Caco-2 (cell line): ENCODE measurements at places on chromosomes 3 and 15.

DNA sequence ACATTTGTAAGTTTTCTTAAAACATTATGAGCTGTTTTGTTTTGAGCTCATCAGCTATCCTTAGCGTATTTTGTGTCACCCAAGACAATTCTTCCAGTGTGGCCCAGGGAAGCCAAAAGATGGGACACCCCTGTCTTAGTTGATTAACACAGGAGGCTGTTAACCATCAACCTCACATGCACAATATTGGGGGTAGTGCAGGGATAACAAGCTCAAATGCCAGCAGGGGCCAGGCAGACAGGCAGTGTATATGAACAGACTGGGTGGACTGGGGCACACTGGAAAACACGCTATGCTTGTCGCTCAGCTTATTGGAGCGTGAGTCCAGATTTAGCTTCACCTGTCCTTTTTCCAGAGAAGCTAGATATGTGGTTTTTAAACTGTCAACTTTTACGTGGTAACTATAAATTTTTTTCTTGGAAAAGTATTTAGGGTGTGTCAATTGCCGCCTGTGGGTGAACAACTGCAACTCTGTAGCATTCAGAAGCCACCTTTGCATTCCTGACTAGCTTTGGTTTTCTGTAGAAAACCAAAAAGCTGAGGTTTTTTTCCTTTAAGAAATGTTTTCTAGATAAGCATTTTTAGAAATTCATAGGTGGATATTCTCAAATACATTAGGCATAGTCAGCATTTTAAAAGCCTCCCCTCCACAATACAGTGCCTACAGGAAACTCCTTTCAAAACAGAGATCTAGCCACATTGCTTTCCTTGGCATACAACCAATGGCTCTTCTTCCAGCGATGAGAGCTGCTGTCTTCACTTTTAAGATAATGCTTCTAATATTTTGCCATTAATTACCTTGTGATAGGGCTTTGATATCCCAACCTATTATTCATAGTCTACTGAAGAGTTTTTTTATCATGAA lies 14.6 kb downstream of the PSMD6 start:
- DNase-seq, result no peak

DNA sequence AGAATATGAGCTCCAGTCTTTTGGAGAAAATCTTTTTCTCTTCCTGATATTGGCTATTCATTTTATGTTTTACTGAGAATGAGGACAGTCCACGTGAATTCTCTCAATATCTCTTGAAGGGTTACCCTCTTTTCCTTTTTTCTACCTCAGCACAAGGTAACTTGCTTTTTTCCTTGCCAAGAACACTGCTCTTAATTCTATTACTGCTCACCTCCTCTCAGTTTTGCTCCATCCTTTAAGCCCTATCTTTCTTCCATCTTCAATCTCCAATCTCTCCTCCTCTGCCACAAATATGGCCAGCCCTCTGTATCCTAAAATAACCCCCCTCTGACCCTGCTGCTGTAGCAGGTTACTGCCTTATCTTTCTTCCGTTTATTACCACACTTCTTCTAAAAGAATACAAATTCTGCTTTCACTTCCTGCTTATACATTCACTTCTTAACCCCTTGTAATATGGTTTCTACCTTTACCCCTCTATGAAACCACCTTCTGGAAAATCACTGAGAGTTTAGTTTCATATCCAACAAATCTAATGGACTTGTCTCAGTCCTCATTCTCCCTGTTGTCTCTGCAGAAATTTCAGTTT lies 89.0 kb downstream of the NFKBIZ start:
- DNase-seq, result no peak

- DNase-seq, result no peak
Measured at GRCh38 chr3:58962040-58962651, 87.7 kb downstream of the CFAP20DC start.

GRCh38 chr3:160953686-160954085 lies 151.5 kb downstream of the B3GALNT1 start:
- no peak for DNase-seq

DNA sequence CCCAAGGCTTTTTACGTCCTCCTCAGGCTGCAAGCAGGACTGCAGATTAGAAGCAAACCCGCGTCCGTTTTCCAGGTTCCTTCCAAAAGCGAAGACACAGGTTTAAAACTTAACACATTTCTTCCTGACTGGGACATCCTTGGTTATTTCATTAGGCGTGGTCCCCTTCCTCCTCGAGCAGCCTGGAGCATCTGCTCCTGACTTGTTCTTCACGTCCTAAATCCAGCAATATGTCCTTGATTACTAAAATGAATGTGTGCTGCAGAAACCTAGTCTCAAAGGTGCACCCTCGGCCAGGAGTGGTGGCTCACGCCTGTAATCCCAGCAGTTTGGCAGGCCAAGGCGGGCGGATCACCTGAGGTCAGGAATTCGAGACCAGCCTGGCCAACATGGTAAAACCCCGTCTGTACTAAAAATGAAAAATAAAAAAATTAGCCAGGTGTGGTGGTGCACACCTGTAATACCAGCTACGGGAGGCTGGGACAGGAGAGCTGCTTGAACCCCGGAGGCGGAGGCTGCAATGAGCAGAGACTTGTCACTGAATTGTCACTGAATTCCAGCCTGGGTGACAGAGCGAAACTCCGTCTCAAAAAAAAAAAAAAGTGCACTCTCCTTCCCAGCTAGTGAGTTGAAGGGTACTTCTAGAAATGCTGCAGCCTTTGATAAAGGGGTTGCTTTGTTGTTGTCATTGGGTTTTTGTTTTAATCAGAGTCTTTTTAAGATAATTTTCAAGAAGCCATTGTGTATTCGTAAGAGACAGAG lies 842 bp upstream of the LRIG1 start:
- DNase-seq, result no peak

DNA sequence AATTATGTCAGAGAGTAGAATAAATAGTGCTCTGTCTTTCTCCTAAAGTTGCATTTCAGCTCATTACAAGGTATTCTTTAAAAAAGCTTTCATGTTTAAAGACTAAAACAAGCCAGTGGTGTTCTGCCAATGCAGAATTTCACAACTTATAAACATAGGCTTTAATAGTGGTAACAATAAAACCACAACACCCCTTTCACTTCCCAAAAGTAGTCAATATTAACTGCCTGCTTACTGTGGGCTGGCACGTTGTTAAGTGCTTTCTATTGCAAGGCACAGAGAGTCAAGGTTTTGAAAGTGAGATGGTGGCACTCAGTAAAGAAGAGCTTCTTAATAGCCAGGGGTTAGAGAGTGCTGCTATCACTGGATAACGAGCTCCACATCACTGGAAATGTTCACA lies 8.4 kb upstream of the RTP1 start:
- no peak for DNase-seq

GRCh38 chr15:70147778-70148177 lies 50.1 kb upstream of the TLE3 start:
- DNase-seq, result no peak

DNA sequence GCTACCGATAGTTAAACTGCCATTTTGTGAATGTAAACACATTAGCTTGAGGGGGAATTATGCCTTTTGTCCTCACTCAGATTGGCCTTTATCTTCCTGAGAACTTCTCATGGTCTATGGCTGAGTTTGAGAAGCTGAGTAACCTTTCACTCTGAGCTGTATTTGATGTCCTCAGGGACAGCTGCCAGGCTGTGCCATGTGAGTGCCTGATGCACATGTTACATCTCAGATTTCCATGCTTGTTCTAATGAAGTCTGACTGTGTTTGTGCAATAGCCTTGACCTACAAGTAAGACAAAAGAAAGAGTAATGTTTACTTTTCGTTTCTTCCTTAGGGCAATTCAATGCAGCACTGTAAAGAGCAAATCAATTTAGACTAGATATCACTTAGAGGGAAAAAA lies 44.1 kb upstream of the ARL6 start:
- DNase-seq, result no peak

- no peak for DNase-seq
Measured at GRCh38 chr15:69679623-69680228, 227.1 kb downstream of the RPLP1 start.

GRCh38 chr15:53884441-53884840 lies 93.8 kb upstream of the UNC13C start:
- DNase-seq, result no peak

- no peak for DNase-seq
Measured at GRCh38 chr3:195899701-195900435, 8.5 kb downstream of the TNK2 start.

DNA sequence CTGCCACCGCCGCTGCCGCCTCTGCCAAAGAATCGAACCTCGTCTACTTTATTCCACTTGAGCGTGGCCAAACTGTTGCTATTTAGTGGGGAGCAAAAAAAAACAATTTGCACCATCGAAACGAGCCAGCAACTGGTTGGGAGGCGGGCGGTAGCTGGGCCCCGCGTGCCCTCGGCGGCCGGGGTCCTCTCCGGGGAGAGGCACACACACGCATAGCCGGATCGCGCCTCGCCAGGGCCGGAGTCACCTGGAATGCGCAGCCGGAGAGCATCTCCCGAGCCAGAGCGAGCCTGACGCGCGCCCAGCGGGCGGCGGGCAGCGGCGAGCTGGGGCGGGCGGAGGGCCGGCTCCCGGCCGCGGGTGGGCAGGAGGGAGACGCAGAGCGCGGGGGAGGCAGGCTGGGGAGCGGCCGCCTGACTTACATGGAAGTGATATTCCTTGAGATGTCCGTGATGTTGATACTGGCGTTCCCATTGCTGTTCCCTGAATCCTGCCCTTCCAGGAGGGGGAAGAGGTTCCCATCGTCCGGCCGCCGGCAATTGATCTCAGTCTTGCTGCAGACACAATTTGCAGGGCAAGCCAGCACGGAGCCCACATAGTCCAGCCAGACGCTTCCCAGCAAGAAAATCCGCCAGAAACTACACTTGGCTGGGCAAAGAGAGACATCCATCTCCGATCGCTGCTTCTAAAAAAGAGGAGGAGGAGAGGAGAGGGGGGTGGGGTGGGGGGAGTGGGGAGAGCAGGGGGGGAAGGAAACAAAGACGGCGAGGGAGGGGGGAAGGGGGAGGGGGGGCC lies 858 bp downstream of the NTRK3 start:
- DNase-seq, result no peak

DNA sequence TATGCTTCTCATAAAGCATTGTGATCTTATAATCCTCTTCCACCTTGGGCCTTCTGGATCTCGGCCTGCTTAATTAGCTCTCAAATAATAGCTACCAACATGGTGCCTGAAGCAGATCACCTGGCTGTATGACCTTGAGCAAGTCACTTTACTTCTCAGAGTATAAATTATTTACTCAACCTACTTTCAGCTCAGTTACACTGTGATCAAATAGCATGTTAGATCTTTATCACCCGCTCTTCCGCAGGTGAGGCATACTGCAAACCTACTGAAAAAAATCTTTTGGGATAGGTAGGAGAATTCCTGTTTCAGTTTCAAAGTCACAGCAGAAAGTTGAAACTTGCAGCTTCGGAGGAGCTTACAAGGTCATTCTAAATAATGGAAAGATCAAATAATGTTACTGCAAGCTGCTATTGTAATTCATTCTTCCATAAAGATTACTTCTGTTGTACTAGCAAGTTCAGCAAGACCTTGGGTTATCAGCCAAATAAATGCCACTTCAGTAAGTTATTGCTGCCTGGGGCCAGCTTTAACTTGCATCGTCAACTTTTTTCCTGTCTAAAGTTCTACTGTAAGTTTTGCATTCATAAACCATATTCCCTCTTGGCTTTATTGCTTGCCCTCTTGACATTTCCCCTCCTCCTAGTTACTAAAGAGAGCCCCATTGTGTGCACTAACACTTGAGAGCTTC lies 268.4 kb upstream of the ATP11B start:
- DNase-seq, result no peak

GRCh38 chr15:89971592-89971997 lies 29.5 kb upstream of the ZNF710 start:
- peak; percentile 71 for DNase-seq

DNA sequence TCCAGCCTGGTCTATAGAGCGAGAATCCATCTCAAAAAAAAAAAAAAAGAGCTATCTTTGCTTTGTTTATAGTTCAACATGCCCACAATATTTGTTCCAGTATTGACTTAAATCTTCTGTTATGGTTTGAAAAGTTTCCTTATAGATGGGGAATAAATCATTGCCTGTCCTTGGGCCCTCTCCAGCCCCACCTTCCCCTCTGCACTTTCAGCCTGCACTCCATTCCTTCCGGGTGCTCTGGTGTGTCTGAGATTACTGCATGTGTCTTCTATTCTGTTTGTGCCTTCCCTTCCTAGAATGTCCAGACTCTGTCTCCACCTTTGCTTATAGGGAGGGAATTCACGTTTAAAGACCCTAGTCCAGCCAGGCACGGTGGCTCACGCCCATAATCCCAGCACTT lies 25.2 kb upstream of the GPX1 start:
- no peak for DNase-seq

- no peak for DNase-seq
Measured at GRCh38 chr3:171508676-171509075, 48.5 kb upstream of the TNIK start.

- DNase-seq, result no peak
Measured at GRCh38 chr15:45137703-45138102, 7.9 kb downstream of the DUOX1 start.
